ENCODE measurements at places on chromosomes 4 and X.
A peak's percentile ranks its signal among the peaks of the same experiment; 100 is the strongest.

DNA sequence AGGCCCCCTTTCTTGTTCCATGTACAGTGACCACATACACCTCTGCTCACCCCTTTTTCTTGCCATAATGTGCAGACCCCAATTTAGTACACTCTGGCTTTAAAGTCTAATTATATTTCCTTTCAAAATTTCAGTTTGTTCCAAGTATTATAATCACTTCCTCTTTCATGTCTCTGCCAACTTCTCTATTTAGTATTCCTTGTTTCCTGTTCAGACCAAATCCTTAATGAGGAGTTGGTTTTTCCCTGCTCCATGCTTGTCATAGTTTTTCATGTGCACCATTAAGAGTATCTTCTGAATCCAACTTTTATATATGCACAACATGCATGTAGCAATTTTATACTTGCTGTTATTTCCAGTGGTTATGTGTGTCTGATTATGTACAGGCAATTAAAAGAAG lies 32.3 kb downstream of the USP53 start:
- no peak for DNase-seq

GRCh38 chr4:43992552-43992951 lies 456.1 kb downstream of the KCTD8 start:
- DNase-seq = no peak

DNA sequence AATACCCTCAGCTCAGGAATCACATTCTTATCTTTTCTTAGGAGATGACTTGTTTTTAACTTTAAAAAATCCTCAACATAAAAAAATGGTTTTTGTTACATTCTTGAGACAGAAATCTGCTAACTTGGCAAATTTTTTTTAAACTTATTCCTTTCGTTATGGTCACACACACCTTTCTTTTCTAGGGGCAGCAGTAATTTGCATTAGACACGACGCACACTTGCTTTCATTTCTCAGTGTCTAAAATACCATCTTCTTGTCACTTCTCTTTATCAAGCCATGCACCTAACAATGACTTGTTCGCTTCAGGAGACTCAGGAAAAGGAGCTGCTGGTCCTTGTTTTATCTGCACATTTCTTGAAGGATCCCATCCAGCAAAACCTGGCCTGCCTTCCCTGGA lies 112.6 kb upstream of the TBL1X start:
- no peak for DNase-seq

DNA sequence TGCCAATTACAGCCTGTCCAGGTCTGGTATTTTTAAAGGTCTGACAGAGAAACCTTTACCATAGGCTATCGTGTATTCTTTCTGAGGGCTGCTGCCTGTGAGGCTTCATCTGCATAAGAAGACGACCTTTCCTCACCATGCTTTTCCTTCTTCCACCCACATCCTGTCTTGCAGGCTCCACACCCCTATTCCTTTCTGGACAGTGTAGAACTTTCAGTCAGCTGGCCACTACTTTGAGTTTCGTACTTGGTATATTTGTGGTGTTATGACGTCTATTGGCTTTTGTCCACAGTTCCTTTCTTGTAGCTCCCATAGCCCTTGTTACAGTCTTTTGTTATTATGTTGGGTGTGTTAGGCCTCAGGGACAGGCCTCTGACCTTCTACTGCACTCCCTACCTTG lies 311.4 kb downstream of the RAPGEF2 start:
- DNase-seq = no peak

- no peak for DNase-seq
These were observed 20.4 kb downstream of the SPCS3 start for GRCh38 chr4:176339936-176340761.

DNA sequence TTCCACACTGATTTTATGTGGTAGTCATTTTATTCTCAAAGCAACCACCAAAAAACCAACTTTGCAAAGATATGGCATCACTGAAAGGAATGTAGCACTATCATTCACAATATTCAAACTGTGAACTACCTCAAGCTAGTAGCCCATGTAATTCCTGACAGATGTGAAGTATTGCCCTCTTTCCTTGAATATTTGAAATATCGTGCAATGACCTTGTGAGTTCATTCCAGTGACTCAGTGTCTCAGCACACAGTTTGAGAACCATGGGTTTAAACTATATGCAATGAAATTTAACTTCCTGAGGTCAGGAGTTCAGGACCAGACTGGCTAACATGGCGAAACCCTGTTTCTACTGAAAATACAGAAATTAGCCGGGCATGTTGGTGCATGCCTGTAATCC lies 20.9 kb upstream of the IQCM start:
- no peak for DNase-seq

- DNase-seq = no peak
These were observed 241.6 kb downstream of the FBXW7 start for GRCh38 chr4:152294331-152294730.

GRCh38 chr4:118968005-118968404 lies 79.4 kb downstream of the SYNPO2 start:
- peak; percentile 73 for DNase-seq

GRCh38 chrX:53281963-53282695 lies 745 bp upstream of the IQSEC2 start:
- peak; percentile 20 for DNase-seq

DNA sequence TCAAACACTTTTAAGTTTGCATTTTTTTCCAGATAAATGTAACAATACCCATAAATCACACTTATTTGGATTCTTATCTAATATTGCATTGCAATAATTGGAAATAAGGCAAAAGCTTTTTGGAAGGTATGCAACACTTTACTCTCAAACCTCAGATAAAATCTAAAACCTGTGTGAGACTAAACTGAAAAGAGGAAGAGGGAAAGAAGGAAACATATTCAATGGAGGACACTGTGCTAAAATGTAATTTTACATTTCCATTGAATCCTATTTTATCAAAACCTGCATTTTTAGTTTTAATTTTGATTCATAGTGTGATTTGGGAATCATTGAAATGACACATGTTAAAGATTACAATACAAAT lies 99.4 kb downstream of the HPGD start:
- no peak for DNase-seq

DNA sequence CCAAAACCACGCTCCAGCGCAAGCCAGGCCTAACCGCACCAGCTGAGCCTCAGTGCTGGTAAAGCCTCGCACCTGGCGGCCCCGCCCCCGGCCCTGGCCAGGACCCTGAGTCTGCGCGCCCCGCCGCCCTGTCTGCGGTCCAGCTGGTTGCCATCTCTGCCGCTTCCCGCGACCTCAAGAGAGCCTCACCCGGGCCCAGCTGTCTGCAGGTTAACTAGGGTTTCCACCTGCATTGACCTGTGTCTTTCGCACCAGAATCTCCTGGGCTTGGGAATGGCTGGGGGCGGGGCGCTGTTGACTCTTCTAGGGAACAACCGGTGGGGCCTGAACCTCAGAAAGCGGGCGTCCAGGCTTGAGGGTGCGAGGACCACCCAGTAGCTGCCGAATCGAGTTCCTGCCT lies 207.7 kb upstream of the PRPS2 start:
- DNase-seq = no peak

DNA sequence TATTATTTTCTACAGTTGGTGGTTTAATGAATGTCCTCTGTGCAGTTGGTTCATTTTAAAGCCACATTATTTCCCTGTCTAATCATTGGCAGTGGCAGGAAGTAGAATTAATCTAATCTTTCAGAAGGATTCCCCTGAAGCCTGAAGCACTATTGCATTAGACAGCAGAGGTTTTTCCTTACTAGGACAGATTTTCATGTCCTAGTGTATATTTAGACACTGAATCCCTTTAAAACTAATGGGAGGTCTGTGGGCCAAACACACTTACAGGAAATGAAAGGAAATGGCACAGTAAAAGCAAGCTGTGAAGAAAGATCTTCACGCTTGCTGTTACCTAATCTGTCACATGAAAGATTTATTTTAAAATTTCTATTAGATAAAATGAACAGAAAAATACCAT lies 165.2 kb downstream of the SLC39A8 start:
- no peak for DNase-seq

DNA sequence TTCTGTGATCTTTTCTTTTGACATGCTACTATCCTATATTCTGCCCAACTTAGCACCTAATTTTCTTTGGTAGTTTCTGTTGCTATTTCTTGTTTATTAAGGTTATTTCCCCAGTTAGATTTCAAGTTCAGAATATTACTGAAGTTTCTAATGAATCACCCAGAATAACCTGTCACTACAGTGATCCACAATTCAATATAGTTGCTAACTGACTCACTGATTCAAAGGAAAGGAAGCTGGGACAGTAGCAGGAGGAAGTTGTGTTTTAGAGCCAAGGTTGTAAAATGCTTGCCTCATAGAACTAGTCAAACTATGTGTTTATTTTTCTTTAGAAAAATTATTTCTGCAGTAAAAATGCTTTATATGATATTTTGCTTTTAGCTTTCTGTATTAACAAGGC lies 37.4 kb downstream of the PAK3 start:
- DNase-seq = no peak

- no peak for DNase-seq
These were observed 108.3 kb upstream of the KLHL4 start for GRCh38 chrX:87409113-87409841.

- DNase-seq = no peak
These were observed 7.2 kb upstream of the FAM9C start for GRCh38 chrX:13051529-13052172.

- DNase-seq = no peak
These were observed 109.5 kb downstream of the GK start for GRCh38 chrX:30762755-30763154.

DNA sequence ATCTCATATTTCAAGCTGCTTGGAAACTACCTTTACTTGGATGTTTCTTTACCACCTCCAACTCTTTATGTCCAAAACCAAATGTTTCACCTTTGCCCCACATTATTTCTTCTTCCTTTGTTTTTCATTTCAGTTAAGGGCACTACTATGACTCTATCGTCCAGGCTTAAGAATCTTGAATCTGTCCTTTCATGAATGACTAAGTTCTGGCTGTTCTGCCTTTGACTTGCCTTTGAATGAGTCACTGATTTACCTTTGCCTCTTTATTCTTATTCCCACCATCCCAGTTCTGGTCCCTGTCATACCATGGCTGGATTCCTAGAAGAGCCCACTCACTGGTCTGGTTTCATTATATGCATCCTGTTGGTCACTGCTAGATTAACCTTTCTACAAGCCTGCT lies 30.6 kb upstream of the PLAC1 start:
- DNase-seq = no peak

DNA sequence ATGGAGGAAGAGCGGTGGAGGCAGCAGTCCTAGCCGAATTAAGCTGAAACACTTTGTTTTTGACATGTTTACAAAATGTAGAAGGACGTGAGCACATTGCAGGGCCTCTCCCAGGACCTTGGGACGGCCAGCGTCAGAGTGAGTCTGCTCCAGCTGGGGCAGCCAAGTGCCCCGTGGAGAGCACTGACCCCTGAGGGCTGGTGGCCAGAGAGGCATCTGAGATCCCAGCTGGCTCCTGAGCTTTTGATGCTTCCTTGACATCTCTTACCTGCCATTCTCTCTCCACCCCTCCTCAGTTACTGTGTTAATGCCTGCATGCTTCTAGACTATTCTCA lies 24.7 kb downstream of the NAT8L start:
- no peak for DNase-seq

DNA sequence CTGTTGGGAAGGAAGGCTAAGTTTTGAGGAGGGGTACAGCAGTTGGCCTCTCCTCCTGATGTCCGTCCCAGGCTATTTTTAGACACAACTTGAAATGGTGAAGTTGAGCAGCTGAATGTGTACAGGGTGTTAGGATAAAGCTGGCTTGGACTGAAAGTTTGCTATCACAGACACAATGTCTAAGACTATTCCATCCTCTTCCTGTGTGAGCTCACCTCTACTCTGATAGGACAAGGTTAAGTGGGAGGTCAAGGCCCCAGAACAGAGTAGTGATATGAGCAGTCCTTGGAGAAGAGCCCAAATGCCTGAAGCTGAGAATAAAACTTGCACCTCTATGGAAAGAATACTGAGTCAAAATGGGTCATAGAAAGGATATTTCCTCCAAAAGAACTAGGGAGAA lies 4.1 kb downstream of the ATP1B4 start:
- DNase-seq = no peak

DNA sequence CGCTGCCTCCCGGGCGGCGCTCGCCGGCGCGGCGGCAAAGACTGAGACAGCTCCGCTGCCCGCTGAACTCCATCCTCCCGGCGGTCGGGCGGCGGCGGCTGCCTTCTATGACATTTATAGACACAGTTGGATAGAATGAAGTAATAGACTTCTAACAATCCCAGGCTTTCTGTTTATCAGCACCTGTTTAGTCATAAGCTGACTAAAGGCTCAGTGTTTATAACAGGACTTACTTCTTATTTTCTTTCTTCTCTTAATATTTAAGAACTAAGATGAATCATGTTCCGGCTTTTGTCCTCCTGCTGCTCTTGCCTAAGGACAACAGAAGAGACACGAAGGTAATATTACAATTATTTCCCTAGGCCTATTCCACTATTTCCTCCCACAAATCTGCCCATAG lies 3.9 kb downstream of the ARL13A start:
- no peak for DNase-seq

DNA sequence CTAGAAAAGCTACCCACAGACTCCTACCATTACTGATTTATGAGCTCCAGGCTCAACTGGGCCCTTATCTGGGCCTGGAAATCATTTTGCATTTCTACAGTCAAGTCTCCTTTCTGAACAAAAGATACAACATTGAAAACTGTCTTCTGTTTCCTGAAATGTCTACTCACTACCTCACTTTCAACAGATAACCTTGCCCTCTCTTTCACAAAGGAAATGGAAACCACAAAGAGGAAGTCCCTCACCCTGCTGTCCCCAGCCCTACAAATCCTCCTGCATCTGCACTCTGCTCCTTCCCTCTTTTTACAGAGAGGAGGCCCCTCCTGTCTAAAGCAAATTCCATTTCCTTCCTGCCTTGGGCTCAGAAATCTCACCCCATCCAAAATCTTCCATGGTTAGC lies 24.8 kb upstream of the CYBB start:
- DNase-seq = peak; percentile 29

DNA sequence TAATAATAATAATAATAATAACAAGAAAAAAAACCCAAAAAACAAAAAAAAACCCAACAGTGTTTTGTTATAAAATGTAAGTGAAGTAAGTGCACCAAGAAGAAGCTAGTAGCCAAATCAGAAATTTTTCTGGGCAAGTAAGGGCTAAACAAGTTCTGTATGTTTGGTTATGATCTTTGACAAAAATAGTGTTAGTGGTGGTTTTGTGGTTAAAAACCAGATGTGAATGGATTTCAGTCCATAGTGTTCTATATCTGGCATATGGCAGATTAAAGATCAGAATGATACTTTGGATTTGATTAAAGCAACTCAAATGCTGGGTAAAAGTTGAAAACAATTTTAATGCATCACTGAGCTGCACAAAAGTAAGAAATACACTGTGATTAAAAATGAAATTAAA lies 116.5 kb upstream of the NDST4 start:
- DNase-seq = no peak

DNA sequence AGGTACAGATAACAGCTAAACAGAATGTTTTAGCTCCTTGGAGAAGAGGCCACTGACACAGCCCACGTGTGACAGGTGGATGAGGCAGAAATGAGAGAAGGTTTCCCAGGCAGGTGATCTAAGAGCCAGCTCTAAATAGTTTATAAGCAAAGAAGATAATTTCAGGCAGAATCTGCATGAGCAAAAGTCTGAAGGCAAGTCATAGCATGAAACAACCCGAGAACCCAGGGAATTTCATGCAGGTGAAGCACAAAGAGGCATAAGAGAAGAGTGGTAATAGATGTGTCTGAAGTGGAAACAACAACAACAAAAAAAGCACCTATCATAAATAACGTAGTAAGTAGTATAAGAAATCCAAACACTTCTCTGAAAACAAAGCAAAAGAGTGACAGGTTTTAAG lies 275.8 kb upstream of the CPEB2 start:
- no peak for DNase-seq
